ENCODE measurements at places on chromosomes 4 and X.

GRCh38 chrX:68824152-68824433 is 4.7 kb upstream of the EFNB1 start:
- no peak for DNase-seq

- DNase-seq: no peak
Observed at GRCh38 chrX:50036426-50036825, 114.0 kb downstream of the CLCN5 start.

- no peak for DNase-seq
Observed at GRCh38 chr4:188435381-188435780, 296.1 kb downstream of the TRIML1 start.

GRCh38 chrX:42751573-42751972 is 26.4 kb downstream of the PPP1R2C start:
- no peak for DNase-seq
